ENCODE measurements at places on chromosomes 7 and 10.

DNA sequence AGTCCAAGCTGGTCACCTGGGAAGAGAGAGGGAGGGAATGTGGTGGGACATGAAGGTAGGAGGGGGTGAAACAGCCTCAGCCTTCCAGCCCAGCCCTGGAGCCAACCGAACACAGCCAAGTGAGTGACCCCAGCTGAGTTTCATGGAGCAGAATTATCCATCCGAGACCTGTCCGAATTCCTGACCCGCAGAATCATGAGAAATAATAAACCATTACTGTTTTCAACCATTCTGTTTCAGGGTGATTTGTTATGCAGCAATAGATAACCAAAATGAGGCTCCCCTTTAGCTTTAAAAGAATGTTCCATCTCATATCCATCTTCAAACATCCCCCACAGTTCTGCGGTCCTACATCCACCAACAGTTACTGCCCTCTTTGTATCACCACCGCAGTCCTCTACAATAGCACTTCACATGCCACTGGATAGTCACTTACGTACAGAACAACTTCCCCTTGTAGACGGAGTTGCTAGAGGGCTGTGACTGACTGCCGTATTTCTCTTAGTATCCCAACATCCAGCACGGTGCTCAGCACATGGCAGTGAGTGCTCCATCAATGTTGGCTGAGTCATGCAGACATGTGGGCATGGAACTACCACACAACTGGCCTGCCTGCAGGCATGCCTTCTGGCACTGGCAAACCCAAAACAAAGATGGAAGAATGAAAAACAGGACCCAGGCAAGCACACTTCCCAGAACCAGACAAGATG lies 18.5 kb downstream of the KIAA1549 start:
- peak; percentile 6 for DNase-seq

DNA sequence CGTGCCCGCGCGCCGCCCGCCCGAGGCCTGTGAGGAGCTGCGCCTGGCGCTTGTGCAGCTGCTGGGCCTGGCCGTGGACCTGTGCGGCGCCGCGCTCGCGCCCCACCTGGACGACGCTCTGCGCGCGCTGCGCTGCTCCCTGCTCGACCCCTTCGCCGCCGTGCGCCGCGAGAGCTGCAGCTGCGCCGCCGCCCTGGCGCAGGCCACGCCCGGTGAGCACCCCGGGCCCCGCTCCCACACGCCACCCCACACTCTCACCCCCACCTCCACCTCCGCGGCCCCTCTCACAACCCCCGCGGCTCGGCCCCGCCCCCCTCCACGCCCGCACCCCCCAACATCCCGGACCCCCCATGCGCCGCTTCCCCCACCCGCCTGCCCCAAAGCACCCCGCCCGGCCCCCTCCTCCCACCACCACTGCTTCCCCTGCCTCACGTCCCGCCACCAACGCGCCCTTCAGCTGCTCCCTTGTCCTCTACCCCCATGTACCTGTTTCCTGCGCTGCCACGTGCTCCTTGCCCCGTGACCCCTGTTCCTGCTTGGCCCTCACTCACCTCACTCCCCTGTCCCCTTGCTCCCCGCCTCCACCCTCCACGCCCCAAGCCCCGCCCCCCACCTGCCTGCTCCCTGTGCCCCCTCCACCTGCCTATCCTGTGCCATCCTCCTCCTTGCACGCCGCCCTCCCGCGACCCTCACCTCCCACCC lies at the start of gene PRKAR1B:
Gene PRKAR1B (minus strand): TSS at position 178 of the 702 bp plus-strand sequence. CDS start 15,776 bp downstream, outside the sequence.
- peak; percentile 43 for DNase-seq

DNA sequence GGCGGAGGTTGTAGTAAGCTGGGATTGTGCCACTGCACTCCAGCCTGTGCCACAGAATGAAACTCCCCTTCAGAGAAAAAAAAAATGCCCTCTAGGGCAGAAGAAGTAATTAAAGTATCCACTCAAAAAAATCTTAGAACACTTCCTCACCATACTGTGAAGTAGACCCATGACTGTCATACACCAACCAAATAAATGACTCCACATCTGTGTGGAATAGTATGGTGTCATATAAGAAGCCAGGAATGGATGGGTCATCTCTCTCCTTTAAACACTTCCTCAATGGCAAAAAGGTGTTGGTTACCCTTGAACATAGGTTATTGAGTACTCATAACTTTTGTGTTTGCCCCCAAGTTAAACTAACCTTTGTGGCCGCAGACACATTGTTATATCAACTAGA lies 48.1 kb upstream of the PCGF5 start:
- no peak for DNase-seq

- no peak for DNase-seq
Observed at GRCh38 chr7:55556031-55556430, 16.3 kb downstream of the VOPP1 start.

DNA sequence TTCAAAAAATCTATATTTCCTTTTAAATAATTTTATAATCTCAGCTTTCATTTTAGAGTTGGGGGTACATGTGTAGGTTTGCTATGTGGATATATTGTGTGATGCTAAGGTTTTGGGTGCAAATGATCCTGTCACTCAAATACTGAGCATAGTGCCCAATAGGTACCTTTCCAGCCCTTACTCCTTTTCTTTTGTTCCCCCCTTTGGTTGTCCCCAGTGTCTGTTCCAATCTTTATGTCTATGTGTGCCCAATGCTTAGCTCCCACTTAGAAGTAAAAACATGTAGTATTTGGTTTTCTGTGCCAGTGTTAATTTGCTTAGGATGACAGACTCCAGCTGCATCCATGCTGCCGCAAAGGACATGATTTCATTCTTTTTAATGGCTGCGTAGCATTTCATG lies 103.6 kb downstream of the ZEB1 start:
- no peak for DNase-seq

- DNase-seq: no peak
Observed at GRCh38 chr10:132162021-132162531, 24.7 kb upstream of the DPYSL4 start.

GRCh38 chr7:133258174-133258573 lies 5.3 kb downstream of the EXOC4 start:
- no peak for DNase-seq

GRCh38 chr10:86658751-86659150 lies 4.4 kb downstream of the OPN4 start:
- DNase-seq: no peak

GRCh38 chr7:94452239-94452638 lies 57.4 kb upstream of the CASD1 start:
- no peak for DNase-seq

DNA sequence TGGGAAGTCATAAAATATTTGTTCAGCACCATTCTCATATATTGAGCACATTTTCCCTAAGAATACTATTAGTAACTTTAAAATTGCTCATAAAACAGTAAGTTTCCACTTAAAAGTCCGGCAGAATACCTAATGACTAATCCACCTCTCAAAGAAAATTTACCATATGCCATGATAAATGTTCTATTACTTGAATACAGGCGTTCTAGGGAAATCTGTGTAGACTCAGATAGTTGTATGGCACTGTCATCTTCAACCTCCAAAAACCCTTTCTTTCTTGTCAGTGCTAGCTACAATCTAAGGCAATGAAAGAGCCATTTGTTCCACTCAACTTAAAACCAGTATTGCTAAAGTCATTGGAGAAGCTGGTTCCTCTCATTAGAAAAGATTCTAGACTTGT lies 7.3 kb downstream of the GPR37 start:
- no peak for DNase-seq

- no peak for DNase-seq
Observed at GRCh38 chr10:106540645-106541044, 623.9 kb downstream of the SORCS1 start.

DNA sequence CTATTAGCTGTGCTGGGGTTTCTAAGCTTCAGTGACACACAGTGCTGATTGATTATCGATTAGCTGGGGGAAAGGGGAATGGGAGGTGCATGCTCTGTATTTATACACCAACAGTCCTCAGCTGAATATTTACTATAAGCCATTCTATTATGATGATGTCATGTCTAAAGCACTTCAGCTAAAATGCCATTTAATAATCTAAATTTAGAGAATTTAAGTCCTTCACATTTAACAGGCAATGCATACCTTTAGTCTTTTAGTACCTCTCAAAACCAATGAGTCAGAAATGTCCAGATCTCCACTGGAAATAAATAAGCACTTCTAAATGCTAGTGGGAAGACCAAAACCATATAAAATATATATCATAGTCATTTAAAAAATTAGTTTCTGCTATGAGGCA lies 24.6 kb downstream of the RPP38 start:
- DNase-seq: no peak

GRCh38 chr7:11655163-11655562 lies 176.8 kb downstream of the THSD7A start:
- DNase-seq: no peak

- no peak for DNase-seq
Observed at GRCh38 chr10:12819071-12819470, 182.4 kb downstream of the CCDC3 start.

DNA sequence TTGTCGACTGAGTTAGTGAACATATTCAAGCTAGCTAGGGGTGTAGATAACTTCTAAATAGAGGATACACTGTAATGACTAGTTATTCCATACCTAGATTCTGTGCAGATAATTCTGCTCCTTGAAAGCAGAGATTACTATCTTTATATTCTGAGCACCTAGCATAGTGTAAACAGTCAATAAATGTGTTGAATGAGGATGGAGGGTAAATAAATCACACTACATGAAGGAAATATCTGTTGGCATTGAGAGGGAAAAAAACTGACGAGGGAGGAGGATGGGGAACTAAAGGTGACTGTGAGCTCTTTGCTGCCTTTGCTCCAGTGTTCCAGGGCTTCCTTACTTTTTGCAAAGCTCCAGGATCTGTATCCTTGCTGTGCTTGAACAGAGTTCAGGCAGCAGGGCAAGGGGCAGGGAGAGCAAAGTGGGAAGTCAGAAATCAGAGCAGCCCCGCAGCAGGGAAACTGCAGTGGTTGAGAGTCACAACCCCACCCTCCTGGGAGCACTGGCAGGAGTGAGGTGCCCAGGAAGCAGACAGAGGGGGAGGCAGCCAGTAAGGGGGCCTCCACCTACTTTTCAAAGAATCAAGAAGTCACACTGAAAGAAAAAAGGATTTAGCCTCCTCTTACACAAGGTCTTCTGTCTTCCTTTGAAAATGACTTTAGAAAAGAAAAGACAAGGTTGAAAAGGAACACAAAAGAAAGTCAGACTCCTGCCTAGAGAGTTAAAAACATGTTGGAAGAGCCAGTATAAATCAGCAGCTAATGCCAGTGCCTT lies 71.8 kb upstream of the LRRN3 start:
- DNase-seq: no peak

- DNase-seq: peak; percentile 68
Observed at GRCh38 chr7:44196450-44196872, 4.3 kb upstream of the YKT6 start.

- DNase-seq: no peak
Observed at GRCh38 chr7:130791746-130792145, 57.7 kb upstream of the KLF14 start.

DNA sequence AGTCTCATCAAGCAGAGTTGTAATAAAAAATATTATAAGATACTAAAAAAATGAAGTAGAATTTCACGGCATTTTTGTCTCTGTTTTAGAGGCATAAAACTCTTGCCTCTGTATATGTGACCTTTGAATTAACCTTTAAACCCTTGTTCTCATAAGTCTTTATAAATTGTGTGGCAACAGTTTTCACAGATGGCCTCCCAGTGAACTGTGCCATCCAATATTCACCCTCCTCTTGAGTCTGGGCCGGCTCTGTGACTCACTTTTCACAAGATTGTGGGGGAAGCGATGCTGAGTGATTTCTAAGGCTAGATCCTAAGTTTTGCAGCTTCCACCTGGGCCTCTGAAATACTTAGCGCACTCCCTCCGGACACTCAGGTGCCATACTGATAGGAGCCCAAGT lies 4.6 kb upstream of the USP6NL start:
- no peak for DNase-seq

GRCh38 chr10:87038286-87038717 lies 18.2 kb downstream of the FAM25A start:
- DNase-seq: peak; percentile 82

GRCh38 chr7:69652947-69653701 lies 54.8 kb downstream of the AUTS2 start:
- DNase-seq: no peak

DNA sequence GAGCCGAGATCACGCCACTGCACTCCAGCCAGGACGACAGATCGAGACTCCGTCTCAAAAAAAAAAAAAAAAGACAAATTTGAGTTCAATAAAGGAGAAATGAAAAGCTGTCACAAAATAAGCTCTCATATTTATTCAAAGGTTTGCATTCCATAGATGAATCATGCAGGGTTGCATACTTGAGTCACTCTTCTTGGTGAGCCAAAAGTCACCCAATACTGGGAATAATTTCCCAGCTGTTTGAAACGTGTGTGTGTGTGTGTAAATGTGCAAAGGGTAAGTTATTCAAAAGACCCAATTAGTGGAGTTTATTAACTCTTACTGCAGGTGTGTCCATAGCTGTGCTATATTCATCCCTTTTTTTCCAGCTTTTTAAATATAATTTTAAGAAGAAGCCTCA lies 297.7 kb downstream of the CCDC3 start:
- DNase-seq: no peak

- no peak for DNase-seq
Observed at GRCh38 chr10:131079314-131079713, 232.2 kb downstream of the TCERG1L start.

DNA sequence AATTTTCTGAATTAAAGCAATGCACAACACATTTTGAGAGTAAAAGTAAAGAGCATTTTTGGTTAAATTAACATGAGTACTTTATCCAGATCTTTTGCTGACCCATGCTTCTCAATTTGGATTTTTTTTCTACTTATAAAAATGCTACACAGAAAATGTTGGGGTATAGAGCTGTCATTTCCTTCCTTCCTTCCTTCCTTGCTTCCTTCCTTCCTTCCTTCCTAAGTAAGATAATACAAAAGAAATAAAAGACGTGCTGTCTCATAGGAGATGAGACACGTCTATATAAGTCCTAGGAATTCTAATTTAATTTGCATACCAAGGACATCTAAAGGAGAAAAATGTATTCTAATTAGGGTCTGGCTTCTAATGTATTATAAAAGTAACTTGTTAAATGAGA lies 31.0 kb upstream of the CAV2 start:
- no peak for DNase-seq

GRCh38 chr10:77401683-77402082 lies 235.9 kb downstream of the KCNMA1 start:
- no peak for DNase-seq

- DNase-seq: peak; percentile 58
Observed at GRCh38 chr7:22860337-22860736, 37.7 kb upstream of the TOMM7 start.
